ENCODE measurements at places on chromosomes 7 and 10.

GRCh38 chr7:39845006-39845405 lies 105.0 kb upstream of the CDK13 start:
- DNase-seq = no peak

DNA sequence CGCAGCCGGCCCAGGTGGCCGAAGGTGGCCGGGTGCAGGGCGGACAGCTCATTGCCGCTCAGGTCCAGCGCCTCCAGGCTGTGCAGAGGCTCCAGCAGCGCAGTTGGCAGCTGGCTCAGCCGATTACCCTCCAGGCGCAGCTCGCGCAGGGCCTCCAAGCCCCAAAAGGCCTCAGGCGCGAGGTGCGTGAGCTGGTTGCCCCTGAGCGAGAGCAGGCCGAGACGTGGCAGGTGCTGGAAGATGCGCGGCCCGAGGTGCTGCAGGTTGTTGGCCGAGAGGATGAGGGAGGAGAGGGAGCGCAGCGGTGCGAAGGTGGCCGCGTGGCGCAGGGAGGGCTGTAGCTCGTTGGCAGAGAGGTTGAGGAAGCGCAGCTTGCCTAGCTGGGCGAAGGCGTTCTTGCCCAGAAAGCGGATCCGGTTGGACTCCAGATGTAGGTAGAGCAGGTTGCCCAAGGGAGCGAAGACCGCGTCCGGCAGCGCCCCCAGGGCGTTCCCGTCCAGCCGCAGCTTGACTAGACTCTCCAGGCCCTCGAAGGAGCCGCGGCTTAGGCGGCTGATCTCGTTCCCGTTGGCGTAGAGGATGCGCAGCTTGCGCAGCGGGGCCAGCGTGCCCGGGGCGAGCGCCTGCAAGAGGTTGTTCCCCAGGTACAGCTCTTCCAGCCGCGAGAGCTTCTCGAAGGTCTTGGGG lies 923 bp downstream of the TRIL start:
- DNase-seq = no peak

DNA sequence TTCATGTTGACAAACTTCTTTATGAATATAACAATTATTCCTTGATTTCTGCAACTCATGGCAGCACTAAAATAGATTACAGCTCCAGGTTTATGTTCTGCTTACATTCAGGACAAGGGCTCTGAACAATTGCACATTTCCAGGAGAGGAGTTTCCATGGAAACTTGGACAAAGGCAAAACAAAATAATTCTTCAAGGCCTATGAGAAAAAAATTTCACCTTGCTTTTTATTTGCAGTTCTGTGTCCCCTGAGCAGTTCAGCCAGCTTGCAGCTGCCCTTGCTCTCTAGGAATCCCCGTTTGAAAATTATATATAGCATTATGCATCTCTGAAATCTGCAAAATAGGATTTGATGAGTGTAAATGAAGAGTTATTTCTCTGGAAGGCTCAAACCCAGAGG lies 71.7 kb downstream of the ARL4A start:
- no peak for DNase-seq

DNA sequence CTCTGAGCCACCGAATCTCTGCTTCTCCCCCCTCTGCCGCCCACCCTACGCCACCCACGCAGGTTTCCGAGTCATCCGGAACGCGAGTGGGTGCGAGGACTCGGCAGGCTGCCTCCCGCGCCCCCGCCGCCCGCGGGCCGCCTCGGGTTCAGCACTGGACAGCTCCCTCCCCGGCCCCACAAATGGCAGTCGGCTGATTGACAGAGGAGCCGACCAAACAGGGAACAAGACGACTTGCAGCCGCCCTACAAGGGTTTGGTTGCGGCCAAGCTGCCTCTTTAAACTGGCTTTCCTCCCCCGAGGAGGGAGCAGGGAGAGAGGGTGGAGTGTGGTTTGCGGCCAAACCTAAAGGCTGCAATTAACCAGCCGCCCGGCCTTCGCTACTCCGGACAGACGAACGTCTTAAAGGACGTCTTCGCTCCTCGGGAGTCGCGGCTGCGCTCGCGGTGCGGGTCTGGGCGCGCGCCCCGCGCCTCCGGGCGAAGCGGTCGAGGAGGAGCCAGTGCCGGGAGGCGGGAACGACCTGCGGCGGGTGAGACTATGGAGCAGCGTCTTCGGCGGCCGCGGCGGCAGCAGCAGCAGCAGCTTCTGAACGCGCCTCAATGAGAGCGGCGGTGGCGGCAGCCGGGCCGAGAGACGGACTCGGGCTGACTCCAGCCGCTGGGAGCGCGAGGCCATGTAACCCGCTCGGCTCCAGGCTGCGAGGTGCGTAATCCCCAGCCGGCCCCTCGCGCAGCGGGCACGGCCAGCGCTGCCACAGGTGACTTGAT lies at the start of gene GPR158:
Gene GPR158 (plus strand): TSS at position 541 of the 770 bp plus-strand sequence. CDS start 420 bp downstream, outside the sequence.
- DNase-seq = peak; percentile 80

- no peak for DNase-seq
Measured at GRCh38 chr7:7791523-7791922, 73.1 kb upstream of the RPA3 start.

DNA sequence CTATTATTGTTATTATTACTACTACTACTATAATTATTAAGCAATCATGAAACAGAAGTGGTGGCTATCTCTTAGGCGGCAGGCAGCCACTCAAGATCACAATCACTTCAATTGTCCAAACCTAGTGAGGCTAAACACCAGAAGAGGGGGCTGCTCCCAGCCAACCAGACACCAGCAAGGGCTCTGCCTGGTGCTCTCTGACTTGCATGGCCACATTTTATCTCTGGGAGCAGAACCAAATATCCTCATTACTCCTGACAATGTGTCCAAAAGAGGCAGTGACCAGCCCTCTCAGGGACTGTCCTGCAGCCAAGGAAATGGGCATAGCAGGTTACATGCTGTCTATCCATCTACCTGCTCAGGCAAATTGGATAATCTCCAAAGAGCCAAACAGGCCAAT lies 187.4 kb upstream of the PDE1C start:
- DNase-seq = no peak

- DNase-seq = peak; percentile 49
Measured at GRCh38 chr10:74589226-74589673, 237.2 kb upstream of the KAT6B start.

- DNase-seq = no peak
Measured at GRCh38 chr7:69076566-69076965, 521.7 kb upstream of the AUTS2 start.

GRCh38 chr10:132971448-132972148 lies 29.2 kb upstream of the CFAP46 start:
- no peak for DNase-seq

- no peak for DNase-seq
Measured at GRCh38 chr10:118882741-118883140, 128.0 kb upstream of the CACUL1 start.

GRCh38 chr10:132058111-132058745 lies 7.5 kb upstream of the JAKMIP3 start:
- DNase-seq = no peak

DNA sequence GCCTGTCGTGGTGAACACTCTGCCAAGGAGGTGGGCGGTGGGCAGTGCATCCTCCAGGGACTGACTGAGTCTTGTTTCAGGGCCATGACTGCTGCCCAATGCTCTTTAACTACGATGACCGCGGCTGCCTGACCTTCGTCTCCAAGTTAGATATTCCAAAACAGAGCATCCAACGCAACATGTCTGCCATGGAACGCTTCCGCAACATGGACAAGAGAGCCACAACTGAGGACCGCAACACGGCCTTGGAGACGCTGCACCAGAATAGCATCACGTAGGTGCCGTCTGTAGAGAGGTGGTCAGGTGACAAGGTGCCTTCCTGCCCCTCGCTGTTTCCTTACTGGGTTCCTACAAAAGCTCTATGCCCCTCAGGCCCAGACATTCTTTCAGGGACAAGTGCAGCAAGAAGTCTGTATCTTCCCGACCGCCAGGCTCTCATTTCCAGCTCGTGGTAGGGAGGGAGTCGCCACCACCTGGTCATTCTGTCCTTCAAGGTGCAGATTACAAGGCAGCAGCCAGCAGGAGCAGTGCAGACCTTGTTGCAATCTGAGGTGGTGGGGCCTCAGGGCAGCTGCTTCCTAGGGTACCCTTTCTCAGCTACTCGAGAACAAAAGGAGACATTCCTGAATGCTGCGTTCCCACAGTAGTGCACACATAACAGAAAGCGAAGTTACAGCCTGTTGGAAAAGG lies 14.9 kb upstream of the ARPC1B start:
- DNase-seq = no peak
